Midbrain (tissue), 1 donor: ENCODE measurements at places on chromosomes 12 and 14.

DNA sequence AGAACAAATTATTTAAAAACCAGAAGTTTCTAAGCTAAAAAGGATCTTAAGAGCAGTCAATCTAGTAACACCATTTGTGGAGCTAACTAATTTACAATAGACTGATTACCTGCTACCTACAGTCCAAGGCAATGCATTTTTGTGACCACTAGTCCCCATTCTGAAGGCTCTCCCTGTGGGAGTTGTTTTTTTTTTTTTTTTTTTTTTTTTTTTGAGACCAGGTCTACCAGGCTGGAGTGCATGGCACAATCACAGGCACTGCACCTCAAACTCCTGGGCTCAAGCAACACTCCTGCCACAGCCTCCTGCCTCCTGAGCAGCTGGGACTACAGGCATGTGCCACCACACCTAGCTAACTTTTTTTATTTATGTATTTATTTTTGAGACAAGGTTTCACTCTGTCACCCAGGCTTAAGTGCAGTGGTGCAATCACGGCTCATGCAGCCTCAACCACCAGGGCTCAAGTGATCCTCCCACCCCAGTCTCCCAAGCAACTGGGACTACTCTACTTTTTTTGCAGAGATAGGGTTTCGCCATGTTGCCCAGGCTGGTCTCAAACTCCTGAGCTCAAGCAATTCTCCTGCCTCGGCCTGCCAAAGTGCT, 3.9 kb downstream of the GNPTAB start:
- no peak for DNase-seq

- DNase-seq = no peak
Observed at GRCh38 chr12:52086944-52087835, 7.7 kb downstream of the SMIM41 start.

DNA sequence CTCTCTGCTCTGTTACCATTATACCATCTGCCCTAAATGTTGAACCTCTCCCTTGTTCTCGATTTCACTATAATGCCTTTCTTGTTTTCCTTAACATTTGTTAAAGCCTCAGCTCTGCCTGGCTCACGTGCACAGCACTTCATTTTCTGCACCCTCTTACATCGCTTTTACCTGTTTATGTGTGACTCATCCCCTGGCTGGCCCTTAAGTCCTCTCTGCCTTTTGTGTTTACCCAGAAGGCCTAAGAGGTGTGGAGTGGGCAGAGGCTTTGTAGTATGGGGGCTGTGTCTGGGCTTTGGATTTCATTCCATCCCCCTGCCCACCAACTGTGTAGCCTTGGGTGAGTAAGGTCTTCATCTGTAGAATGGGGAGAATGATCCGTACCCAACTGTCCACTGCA, 36.5 kb downstream of the UBE3B start:
- no peak for DNase-seq

DNA sequence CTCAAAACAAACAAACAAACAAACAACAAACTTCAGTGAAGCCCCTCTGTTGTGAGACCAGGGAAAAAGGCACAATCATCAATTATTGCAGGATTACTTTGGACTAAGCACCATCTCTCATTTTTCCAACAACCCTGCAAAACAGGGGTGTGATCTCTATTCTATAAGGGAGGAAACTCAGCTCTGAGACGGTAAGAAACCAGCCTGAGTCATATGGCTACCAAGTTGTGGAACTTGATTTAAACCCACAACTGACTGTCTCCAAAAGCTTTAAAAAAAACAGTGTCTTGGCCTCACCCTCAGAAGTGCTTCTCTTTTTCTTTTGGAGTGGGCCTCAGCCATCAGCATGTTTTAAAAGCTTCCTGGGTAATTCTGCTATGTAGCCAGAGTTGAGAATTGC, 49.8 kb downstream of the RIN3 start:
- DNase-seq = peak; percentile 29

GRCh38 chr12:78959556-78959955, 95.0 kb downstream of the SYT1 start:
- DNase-seq = no peak

- DNase-seq = no peak
Observed at GRCh38 chr12:20006871-20007730, 361.2 kb upstream of the PDE3A start.

- DNase-seq = peak; percentile 30
Observed at GRCh38 chr14:68939893-68940613, 39.0 kb downstream of the ACTN1 start.

- no peak for DNase-seq
Observed at GRCh38 chr12:51883998-51884675, 3.8 kb upstream of the ANKRD33 start.

GRCh38 chr12:92261692-92262091, 116.0 kb upstream of the BTG1 start:
- DNase-seq = no peak

GRCh38 chr12:125187148-125187745, 122.0 kb downstream of the AACS start:
- DNase-seq = no peak

GRCh38 chr12:118126119-118126757, 9.7 kb upstream of the PEBP1 start:
- DNase-seq = peak; percentile 16

DNA sequence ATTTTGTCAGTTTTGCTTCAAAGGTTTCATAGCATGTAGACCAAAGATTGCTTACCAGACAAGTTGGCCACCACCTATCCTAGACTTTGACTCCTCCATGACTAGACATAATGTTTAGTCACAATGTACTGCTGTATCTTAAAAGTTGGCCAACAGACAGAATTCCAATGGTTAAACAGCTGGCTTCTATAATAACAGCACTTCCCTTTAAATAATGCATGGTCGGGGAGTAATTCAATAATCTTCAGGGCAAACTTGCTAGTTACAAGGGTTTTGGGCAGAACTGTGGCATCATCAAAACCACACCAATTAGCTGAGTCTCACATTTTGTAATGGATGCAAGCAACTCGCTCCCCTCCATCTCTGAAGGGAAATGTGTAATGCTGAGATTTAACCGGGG, 56.9 kb downstream of the IGF1 start:
- no peak for DNase-seq

DNA sequence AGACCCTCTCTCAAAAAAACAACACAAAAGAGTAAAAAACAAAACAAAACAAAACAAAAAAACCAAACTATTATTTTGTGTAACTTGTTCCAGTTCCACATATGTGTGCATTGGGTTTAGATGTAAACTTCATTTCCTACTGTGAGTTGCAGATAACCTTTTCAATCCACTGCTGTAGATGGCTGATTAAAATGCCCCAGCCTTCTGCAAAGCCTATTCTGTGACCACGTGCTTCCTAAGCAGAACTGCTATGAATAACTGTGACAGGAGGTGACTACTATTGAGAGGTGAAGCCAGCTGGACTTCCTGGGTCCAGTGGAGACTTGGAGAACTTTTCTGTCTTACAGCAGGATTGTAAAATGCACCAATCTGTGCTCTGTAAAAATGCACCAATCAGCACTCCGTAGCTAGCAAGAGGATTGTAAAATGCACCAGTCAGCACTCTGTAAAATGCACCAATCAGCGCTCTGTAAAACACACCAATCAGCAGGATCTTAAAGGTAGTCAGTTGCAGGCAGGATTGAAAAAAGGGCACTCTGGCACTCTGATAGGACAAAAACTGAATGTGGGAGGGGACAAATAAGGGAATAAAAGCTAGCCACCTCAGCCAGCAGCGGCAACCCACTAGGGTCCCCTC, 10.3 kb upstream of the ELK3 start:
- DNase-seq = no peak

GRCh38 chr14:88983755-88984154, 159.3 kb downstream of the TTC8 start:
- DNase-seq = no peak

GRCh38 chr12:79378496-79378895, 312.3 kb downstream of the PAWR start:
- peak; percentile 4 for DNase-seq

DNA sequence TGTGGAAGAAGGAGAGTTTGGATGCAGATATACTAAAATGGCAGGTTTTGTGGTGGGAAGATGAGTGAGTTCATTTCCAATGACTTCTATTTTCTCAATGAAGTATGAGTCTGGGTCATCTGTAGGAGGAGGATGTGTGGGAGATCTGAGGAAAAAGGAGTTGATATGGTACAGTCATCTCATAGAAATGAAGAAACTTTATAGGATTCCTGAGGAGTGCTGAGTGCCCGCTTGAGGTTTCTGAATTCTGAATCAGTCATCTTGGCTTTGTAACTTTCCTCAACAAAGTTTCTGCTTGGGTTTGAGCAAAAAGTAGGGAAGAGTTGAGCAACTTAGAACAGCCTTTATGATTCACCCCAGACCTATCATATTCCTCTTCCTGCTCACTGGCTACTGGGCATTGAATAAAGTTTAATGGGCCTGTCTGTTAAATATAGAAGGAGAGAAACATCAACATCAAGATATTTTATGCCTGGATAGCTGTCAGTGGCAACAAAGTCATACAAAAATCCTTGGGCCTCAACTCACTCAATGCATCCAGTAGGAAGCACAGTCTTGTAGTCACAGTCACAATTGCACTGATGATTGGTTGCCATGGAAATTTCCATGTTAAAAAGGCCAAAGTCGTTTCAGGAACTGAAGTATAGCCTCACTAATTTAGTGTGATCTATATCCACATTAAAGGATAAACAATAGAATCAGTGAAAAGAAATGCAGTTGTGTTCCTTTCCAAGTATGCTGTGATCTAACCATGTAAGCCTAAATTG, 284.7 kb downstream of the DUSP6 start:
- DNase-seq = no peak

DNA sequence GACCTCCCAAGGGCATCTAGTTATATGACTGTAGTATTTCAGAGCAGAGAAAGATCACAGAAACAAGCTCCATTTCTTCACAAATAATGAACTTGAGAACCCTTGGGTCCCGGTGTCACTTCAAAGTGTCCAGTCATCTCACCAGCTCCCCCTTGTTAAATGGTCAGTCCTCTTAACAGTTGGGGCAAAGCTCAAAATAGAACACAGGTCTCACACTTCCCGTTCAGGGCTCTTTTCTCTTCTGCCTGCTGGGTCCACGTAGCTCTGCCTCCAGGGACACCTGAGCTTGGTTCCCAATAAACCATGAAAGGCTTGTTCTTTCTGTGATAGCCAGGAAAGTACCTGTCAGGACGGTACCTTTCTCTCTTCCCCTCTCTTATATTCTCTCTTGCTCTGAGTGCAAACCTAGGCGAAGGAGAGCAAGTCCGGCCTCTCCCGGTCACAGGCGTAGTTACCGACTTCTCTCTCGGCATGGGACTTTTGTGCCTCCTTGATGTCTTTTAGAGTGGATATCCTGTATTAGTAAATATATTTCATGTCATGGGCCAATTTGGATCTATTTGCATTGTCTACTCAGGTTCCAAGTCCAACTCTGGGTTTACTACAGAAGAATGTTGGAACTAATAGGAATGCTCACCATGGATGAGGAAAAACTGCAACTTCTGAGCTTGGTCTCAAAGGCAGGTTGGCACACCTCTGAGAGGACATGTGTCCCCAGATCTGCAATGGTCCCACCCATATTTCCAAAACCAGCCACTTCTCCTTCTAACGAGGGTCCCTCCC, 118.8 kb upstream of the PARP11 start:
- no peak for DNase-seq

DNA sequence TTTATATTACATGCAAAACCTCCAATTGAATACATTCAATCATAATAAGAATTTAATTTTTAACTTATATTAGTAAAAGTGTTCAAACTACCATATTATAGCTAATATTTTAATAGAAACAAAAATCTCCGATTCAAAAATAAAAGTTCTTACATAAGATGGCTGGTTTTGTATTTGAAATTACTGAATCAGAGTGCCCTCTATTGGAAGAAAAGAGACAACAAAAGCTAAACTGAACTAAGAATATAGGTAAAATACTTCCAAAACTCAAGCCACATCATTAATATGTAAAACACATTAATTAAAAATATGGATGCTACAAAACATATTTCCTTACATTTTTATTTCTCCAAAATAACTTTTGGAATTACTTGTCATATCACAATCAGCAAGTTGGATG, 120.3 kb downstream of the GARIN6 start:
- peak; percentile 25 for DNase-seq

- DNase-seq = no peak
Observed at GRCh38 chr12:65192963-65193516, 23.7 kb downstream of the LEMD3 start.

GRCh38 chr12:24500831-24501230, 448.1 kb downstream of the BCAT1 start:
- no peak for DNase-seq

- no peak for DNase-seq
Observed at GRCh38 chr12:26231921-26232320, 36.5 kb downstream of the SSPN start.

DNA sequence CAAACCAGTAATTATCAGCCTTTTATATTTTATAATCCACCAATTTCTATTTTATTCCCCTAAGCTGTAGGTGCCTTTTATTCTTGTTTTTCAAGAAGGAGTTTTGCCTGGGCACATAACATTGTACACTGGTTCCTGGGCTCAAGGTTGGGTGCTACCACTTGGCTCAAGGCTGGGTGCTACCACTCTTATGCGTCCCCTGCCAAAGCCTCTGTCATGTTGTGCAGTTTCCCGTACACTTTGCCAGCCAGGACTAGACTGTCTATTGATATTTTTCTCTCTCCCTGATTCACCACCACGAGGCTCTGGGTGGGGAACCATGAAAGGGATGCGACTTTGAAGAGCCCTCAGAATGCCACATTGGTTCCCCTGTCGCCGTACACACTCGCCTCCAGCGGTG, 52.5 kb upstream of the VASH1 start:
- no peak for DNase-seq

DNA sequence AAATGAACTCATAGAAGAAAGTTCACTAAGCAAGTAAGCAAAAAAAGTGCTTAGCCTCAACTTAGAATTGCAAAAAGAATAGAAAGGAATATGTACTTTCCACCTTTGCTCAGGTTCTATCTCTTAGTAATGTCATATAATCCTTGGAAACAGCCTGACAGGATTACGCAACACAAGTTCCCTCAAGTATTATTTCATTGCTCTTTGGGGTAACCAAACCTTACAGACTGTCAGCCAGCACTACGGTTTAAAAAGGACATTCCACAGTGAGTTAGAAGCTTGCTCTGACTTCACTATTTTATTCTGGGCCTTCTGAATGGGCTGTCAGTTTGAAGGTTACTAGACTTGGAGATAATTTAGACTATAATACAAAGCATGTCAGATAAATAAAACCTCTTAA, 264.0 kb downstream of the ATXN7L3B start:
- no peak for DNase-seq

- DNase-seq = no peak
Observed at GRCh38 chr12:62783881-62784280, 151.1 kb downstream of the PPM1H start.

DNA sequence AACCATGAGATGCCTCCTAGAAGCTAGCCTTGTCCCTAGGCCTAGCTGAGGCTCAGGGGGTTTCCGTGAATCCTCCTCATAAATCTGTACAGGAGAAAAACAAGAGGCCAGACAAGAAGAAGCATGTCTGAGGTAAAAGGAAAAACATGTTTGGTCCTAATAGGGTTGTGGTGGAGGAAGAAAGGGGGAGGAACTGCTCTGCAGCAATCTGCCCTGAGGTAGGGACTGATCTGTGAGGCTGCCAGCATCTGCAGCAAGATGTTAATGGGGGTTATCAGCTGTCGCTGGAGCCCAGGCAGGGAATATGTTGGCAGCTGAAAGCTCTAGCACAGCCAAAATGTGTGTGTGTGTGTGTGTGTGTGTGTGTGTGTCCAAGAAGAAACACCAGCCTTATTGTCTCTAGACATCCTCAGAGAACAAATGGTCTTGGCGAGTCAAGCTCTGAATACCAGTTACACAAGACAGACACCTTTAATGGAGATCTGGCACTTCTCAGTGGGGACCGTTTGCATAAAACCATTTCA, 218.5 kb downstream of the NUAK1 start:
- DNase-seq = peak; percentile 45
